Muscle of leg (tissue), 16 donors: ENCODE measurements at places on chromosomes 13 and 19.

GRCh38 chr19:37333457-37333856, 37.4 kb upstream of the ZNF527 start:
- DNase-seq, result peak; percentile 34

GRCh38 chr13:42367831-42368230, 95.9 kb downstream of the AKAP11 start:
- DNase-seq, result no peak

DNA sequence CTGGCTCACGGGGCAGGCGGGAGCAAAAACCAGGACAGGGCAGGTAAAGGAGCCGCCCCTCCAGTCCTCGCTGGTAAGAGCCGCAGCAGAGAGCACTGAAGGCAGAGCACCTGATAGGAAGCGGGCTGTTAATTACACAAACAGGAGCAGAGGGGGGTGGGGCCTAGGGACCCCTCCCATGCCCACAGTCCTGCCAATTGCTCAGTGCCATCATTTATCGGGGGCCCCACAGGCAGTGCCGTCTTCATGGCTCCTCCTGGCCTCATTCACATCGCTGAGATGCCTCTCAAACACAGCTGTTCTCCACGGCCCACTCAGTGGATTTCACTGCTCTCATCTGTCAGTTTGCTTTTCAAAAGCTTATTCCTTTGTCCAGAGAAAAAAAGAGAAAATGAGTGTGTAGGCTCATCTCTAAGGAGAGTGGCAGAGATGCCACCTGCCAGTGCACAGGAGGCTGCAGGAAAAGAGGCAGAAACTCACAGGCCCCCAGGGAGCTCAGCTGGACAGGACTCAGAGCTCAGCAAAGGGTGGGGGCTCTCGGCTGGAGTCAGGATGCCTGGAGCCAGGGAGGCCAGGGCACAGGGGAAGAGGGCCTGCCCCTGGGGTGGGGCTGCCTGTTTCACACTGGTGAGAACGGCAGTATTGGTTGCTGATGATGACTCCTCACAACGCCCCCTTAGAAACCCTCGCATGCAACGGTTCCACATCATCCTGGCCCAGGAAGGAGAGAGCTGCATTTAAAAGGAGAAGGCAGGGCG, 174.6 kb downstream of the COL4A1 start:
- peak; percentile 48 for DNase-seq

GRCh38 chr13:113586661-113587479, 2.3 kb downstream of the TFDP1 start:
- DNase-seq, result no peak

GRCh38 chr19:16585808-16586476, 13.7 kb upstream of the SLC35E1 start:
- peak; percentile 38 for DNase-seq

DNA sequence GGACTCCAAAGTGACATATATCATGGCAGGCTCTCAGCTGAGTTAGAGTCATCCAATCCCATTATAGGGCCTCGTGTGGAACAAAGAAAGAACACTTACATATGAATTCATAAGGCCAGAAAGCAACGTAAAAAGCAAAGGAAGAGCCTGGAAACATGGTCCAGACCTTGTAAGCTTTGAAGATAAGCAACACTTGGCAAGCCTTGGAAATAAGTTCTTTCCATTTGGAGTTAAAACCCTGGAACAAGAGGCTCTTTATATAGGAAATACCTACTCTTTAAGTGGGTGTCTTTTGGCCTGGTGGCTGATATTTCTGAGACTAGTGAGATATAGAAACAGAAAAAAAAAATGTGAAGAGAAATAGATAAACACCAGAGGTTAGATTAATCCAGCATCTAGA, 49.4 kb downstream of the ZAR1L start:
- no peak for DNase-seq

DNA sequence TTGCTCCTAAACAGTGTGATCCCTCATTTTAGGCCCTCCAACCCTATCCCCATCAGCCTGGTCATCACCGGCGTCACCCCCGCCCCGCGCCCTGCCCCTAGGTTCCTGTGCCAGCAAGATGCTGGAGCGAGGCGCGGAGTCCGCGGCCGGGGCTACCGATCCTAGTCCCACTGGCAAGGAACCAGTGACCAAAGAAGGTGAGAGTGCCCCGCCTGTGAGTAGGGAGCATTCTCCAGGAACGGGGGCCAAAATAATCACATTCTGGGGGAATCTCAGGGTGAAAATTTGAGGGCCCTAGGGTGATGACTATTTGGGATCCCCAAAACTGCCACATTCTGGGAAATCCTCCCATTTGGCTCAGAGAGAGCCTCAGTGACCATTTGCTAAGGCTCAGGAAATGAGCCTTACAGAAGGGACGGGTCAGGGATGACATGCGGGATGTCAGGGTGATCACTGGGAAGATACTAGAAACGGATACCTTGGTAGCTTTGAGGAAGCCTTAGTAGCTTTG, 1.4 kb downstream of the ZNF575 start:
- no peak for DNase-seq

- DNase-seq, result no peak
Measured at GRCh38 chr13:42393573-42394360, 121.8 kb downstream of the AKAP11 start.

DNA sequence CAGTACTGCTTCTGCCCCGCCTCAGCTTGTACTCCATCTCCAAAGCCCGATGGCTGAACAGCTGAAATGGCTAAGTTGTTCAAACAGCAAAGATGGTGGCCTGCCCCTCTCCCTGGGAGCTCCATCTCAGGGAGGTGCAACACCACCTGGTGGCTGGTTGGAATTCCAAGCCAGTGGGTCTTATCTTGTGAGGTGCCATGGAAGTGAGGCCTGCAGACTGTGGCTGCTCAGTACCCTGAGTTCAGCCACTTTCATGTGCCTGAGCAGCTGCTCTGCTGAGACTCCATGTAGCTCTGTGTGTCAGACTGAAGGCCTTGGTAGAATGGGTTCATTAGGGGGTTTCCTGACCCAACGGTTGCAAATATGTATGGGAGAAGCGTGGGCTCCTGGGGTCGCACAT, 67.3 kb upstream of the SPRY2 start:
- no peak for DNase-seq

- DNase-seq, result no peak
Measured at GRCh38 chr13:104987621-104988020, 1547.8 kb downstream of the EFNB2 start.

- peak; percentile 95 for DNase-seq
Measured at GRCh38 chr19:18415178-18415867, 3.9 kb upstream of the SSBP4 start.

DNA sequence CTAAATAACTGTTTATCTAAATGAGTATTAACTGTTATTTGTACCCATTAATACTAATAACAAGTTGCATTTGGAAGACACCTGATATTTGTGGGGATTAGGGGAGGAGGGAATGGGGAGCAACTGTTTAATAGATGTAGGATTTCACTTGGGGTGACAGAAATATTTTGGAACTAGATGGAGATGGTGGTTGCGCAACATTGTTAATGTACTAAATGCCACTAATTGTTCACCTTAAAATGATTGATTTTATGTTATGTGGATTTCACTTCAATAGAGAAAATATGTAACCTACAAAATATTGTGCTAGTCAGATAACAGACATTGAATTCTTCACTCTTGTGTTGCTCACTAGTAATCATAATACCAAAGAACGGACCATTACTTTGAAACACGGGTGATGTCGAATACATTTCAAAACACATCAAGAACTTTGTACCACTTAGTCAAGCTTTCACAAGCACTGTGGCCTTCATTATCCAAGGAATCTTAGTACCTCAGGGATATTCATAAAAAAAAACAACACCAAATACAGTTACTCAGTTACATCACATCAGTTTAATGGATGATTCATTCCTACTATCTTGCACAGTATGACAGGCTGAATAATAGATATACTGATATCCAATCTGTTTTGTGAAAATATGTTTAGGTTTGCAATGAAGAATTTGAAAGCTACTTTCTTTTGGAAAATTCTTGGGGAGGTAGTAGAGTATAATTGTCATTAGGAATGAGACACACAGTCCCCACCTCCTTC, 721.8 kb downstream of the PCDH9 start:
- DNase-seq, result no peak

- no peak for DNase-seq
Measured at GRCh38 chr13:60933638-60934037, 482.0 kb downstream of the PCDH20 start.

DNA sequence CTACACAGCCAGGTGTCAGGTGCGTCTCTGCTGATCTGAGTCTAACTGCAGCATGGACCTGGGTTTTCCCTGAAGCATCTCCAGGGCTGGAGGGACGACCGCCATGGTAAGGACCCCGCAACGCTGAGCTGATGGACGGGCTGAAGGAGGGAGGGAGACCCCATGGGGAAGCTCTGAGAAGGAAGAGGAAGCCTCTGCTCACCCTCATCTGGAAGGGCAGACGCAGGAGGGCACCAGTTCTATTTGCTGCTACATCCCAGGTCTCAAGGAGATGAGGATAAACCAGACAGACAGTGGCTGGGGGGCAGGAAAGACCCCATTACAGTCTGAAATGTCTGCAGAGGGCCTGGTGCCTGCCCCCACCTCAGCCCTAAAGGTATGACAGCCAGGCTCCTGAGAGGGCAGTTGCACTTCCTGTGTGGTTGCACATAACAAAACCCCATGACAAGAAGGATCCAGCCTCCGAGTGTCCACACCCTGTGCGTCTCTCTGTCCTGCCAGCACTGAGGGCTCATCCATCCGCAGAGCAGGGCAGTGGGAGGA, at the start of gene LILRA2:
TSS of gene LILRA2 (plus strand) at position 461 of the 543 bp plus-strand sequence. CDS start 89 bp downstream, outside the sequence.
- DNase-seq, result no peak

GRCh38 chr13:64413529-64413928, 2816.6 kb downstream of the PCDH9 start:
- no peak for DNase-seq

DNA sequence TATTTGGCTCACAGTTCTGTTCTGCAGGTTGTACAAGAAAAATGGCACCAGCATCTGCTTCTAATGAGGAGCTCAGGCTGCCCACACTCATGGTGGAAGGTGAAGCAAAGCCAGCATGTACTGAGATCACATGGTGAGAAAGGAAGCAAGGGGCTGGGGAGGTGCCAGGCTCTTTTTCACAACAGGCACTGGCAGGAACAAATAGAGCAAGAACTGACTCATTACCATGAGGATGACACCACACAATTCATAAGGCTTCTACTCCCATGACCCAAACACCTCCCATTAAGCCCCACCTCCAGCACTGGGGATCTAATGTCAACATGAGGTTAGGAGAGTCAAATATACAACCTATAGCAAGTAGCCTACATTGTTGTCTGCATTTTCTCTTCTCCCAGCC, 522.6 kb downstream of the RFC3 start:
- no peak for DNase-seq

- peak; percentile 43 for DNase-seq
Measured at GRCh38 chr19:11737964-11738745, 591 bp downstream of the ZNF823 start.

DNA sequence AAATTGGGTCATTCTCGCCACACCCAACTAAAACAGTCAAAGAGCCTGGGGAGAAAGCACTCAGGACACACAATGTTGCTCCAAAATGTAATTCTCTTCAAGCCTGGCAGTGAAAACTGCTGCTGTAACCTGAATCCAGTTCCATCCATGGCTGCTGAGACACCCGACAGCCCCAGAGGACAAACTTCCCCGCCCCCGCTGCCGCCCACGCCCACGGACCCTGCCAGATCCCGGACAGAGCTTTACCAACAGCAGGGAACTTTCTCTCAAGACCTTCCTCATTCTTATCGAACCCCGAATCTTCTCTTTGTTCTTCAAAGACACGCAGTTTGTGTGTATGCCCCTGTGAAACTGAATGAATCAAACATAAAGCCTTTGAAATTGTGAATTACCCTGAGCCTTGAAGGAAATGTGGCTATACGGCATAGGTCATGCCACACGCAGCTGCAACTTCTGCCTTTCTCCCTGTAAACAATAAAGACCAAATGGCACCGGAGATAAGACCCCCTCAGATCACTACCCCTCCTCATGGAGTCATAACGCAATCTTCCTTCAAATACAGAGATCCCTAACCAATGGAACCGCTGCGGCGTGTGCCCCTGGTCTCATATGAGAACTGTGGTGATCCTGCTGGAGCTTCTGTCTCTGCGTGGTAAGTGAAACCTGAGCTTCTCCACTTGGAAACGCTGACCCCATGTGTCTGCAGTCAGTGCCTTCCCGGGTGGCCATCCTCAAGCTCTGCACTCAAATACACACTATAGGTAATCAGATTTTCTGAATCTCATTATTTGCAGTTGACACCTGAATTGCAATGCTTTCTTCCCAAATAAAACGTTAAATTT, 4.8 kb upstream of the LAMP1 start:
- DNase-seq, result peak; percentile 33

- DNase-seq, result no peak
Measured at GRCh38 chr13:21077076-21077787, 15.8 kb upstream of the LATS2 start.

DNA sequence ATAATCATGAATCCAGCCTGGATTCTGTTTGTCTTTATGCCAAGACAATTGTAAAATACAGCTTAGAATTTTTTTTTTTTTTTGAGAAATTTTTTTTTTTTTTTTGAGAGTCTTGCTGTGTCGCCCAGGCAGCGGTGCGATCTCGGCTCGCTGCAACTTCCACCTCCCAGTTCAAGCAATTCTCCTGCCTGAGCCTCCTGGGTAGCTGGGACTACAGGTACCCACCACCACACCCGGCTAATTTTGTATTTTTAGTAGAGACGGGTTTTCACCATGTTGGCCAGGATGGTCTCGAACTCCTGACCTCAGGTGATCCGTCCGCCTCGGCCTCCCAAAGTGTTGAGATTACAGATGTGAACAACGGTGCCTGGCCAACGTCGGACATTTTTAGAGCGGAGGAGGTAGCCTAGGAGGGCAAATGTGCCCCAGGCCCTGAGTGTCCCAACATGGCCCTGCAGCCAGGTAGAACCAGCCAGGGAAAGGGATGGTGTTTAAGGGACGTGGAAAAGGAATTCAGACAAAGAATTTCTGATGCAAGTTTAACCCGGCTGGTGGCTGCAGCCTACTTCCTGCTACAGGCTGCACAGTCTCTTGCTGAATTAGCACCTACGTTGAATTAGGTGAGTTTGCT, 89.8 kb downstream of the GNG7 start:
- DNase-seq, result no peak

- no peak for DNase-seq
Measured at GRCh38 chr19:38932425-38933179, 1.9 kb downstream of the MRPS12 start.

- no peak for DNase-seq
Measured at GRCh38 chr13:102589301-102589822, 7.4 kb upstream of the TPP2 start.

DNA sequence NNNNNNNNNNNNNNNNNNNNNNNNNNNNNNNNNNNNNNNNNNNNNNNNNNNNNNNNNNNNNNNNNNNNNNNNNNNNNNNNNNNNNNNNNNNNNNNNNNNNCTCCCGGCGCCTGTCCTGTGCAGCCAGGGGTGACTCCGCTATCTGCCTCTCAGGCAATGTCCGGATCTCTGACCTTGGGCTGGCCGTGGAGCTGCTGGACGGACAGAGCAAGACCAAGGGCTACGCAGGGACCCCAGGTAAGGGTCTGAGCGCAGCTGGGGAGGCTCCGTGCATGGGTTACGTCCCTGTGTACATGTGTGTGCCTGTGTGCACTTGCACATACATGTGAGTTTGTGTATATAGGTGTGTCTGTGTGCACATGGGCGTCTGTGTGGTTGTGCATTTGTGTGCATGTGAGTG, 36.1 kb upstream of the TMEM255B start:
- DNase-seq, result no peak

GRCh38 chr19:11642902-11643301, 45.6 kb downstream of the ZNF627 start:
- no peak for DNase-seq
